ENCODE measurements at places on chromosomes 7 and 10.

DNA sequence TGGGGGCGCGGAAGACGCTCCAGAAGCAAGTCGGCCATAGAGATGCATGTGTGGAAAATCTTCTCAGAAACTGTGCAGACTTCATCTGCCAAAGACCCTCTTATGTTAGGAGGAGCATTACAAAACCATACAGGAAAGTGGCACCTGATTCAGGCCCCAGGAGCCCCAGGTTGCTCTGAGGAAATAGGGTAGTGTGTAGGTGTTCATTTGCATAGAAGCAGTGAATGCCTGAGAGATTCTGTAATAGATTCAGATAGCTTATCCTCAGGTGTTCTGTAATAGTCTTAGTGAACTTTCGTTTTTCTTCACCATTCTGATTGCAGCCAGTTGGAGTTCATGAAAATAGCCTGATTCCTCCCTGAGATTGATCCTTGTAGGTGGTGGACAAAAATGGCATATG lies 106.4 kb upstream of the GJD4 start:
- DNase-seq: no peak

- no peak for DNase-seq
Observed at GRCh38 chr10:70954381-70955176, 66.2 kb upstream of the PCBD1 start.

DNA sequence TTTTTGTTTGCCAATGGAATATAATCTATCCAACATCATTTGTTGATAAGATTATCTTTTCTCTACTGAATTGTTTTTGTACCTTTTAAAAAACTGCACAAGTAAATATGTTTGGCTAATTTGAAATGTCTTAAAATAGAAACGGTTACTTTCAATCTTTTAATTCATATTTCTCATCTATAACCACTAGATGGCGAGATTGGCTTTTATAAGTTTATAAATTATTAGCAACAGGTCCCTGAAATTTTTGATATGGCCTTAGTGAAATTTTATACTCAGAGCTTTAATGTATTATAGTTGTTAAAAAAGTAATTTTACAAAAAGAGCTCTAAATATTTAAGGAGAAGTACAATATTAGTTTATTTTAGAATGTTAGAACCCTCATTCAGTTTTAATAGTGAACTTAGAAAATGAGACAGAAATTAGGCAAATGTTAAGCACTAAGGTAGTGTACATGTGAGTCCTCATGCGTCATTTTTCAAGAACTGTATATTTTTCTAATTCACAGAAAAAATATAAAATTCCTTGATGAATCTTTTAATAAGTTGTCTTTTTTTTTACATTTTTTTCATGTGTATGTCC lies 592.5 kb downstream of the ARL4A start:
- no peak for DNase-seq

DNA sequence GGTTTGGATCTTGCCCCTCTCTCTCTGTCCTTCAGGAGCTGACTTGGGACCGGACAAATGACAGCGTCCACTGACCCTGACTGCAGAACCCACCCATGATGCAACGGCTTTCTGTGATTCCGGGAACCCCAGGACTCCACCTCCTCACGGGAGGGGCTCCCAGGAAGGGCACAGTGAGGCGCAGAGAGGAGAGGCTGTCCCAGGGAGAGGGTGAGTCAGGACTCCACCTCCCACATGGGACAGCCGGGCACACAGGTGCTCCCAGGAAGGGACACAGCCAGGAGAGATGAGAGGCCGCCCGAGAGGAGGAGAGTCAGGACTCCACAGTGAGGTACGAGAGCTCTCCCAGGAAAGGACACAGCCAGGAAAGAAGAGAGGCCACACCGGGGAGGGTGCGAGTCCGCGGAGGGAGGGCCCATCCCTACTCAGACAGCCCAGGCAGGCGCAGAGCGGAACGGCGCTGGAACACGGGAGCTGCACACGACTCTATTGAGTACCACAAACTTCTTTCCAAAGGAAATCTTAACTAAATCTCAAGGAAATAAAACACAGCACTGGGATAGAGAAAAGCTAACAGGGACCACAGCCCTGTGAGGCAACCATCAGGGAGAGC lies 162.5 kb downstream of the MAD1L1 start:
- no peak for DNase-seq

GRCh38 chr7:158052381-158053060 lies 535.1 kb downstream of the PTPRN2 start:
- no peak for DNase-seq

DNA sequence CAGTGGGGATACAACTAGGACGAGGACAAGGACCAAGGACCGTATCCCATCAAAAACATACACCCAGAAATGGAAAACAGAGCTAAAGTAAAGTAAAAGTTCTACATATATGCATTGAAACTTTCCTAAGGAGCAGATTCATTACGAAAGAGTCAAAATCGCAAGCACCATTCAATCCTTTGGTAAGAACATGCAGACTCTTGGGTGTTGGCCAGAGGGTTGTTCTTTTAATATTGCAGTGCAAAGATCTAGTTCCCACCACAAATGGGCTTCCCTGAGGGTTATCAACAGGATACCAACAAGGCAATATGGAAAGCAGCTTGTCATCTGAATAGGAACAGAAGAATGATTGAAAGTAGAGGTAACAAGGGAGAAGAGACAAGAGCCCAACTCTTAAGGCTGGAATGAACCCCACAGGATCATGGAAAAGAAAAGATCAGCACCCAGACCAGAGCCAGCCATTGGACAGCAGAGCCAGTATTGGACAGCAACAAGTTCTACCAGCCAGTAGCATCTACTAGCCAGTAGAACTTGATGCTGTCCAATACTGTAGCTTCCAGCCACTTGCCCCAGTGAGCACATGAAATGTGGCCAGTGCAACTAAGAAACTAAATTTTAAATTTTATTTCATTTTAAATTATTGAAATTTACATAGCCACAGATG lies 66.0 kb downstream of the OSBPL3 start:
- DNase-seq: no peak

DNA sequence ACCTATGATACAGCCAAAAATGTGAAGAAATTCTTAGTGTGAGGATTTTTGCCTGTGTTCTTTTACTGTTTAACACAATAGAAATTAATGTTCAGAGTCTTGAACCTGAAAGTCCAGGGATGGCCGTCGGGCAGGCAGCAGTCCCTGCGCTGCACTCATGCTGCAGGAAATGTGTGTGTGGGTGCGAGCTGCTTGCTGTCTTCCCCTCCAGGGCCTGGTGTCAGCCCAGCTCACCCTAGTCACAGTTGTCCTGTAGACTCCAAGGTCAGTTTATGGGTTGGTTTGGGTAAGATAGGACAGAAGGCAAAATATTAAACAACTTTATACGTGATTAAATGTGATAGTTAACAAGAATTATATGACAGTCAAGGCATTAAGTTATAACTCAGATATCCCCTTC lies 78.7 kb downstream of the DYNC2I1 start:
- no peak for DNase-seq

DNA sequence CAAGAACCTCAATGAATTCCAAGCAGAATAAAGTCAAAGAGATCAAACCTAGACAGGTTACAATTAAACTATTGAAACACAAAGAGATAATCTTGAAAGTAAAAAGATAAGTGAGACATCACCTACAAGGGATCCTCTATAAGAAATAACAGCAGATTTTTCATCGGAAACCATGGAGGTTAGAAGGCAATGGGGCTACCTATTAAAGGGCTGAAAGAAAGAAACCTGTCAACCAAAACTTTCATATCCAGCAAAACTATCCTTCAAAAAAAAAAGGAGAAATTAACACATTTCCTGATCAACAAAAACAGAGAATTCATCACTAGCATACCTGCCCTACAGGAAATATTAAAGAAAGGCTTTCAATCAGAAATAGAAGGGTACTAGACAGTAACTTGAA lies 244.9 kb downstream of the ARHGAP12 start:
- DNase-seq: no peak

GRCh38 chr7:35520810-35521625 lies 173.9 kb downstream of the HERPUD2 start:
- DNase-seq: no peak

DNA sequence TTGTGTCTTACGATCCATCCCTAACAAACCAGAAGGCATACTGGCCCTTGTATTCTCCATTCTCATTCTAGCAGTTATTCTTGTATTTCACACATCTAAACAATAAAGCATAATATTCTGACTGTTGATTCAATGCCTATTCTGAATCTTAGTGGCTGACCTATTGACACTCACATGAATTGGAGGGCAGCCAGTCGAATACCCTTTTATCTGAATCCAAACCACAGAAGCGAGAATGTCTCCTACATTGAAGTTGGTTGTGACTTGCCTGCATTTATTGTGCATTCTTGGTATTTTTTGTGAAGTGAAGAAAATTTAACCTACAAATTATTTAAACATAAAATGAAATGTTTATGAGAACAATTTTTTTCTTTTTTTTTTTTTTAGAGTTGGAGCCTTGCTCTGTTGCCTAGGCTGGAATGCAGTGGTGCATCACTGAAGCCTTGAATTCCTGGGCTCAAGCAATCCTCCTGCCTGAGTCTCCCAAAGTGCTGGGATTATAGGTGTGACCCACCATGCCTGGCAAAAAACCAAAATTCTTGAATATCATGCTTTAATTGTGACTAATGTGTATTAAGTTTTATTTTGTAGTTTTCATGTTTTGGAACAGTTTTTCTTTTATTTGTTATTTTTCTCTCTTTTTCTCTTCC lies 22.7 kb downstream of the EXOC4 start:
- DNase-seq: no peak

- DNase-seq: no peak
Observed at GRCh38 chr10:47184724-47185330, 115.2 kb upstream of the GDF10 start.

DNA sequence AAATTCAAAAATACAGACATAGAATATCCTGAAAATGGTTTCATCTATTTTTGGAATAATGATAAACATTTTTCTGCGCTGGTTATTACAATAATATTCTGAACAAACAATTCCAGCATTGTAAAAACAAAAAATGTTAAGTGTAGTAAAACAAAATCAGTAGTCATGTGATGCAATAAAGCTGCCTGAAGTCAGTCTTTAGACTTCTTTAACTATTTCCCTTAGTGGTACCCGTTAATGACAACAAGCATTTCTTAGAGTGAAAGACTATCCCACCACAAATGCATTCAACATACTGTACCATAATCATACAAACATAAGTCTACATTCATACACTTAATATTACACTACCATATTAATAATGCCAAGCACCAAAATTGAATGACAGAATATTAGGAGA lies 1.6 kb downstream of the SKAP2 start:
- DNase-seq: no peak

DNA sequence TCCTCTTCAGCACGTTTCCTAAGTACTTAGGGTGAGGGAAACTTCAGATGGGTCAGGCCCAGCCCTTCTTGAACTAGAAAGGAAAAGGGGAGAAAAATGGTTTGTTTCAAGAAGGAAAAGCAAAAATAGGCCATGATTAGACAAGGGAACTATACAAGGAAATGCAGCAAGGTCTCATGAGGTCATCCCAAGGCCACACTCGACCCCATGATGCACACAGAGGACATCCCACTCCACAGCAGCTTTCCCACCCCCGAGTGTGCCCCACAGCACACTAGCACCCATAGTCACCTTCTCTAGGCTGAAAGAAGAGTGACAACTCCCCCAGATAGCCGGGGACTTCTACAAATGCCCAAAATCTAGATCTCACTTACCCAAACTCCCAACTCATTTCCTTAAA lies 173.4 kb downstream of the FAM107B start:
- DNase-seq: no peak

DNA sequence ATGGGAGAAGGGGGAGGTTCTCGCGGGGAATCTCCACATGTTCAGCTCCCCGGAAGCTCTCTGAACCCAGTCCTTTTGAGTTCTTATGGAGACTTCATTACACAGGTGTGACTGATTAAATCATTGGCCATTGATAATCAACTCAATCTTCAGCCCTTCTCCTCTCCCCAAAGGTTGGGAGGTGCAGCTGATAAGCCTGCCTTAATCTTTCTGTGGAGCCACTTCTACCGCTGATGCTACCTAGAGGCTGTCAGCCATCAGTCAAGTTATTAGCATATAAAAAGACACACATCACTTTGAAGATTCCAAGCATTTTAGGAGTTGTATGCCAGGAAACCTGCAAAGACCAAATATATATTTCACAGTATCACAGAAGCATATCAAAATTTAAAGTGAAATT lies 91.7 kb downstream of the MARCHF5 start:
- DNase-seq: no peak

DNA sequence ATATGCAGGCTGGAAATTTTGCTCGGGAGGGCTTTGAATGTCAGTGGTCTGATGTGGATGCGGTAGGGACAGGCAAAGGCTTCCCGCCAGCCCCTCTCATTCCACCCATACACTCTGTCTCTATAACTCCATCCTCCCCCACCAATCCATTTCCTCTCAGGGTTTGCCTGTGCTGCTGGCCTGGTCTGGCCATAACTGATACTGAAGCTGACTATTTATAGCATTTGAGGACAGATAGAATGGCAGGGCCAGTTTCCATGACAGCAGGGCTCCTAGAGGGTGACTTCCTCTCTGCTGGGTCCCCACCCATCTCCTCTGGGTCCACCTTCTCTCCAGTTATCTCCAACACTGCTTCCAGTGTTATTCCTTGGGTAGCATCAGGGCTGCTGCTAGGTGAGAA lies 6.6 kb upstream of the PDLIM1 start:
- DNase-seq: no peak

- DNase-seq: no peak
Observed at GRCh38 chr7:158265743-158266080, 321.9 kb downstream of the PTPRN2 start.

- DNase-seq: peak; percentile 30
Observed at GRCh38 chr7:100568896-100569844, 4.5 kb downstream of the SAP25 start.

DNA sequence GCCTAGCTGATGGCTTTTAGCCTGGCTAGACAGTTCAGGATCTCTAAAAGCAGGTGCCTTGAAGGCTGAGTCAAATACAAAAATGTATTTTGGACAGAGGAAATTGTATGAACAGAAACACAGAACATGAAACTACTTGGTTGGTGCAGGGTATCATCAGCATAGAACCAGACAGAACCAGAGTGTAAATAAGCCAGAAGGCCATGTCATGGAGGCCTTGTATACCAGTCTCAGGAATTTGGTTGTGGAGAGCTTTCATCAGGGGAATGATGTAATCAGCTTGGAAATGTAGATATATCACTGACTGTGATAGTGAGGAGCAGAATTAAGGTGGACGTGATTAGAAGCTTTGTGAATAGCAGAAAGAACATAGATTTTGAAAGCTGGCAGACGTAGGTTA lies 82.9 kb downstream of the CFTR start:
- no peak for DNase-seq

GRCh38 chr7:145784809-145785780 lies 331.5 kb upstream of the CNTNAP2 start:
- DNase-seq: no peak

- DNase-seq: no peak
Observed at GRCh38 chr10:108358912-108359311, 1194.4 kb upstream of the SORCS1 start.

DNA sequence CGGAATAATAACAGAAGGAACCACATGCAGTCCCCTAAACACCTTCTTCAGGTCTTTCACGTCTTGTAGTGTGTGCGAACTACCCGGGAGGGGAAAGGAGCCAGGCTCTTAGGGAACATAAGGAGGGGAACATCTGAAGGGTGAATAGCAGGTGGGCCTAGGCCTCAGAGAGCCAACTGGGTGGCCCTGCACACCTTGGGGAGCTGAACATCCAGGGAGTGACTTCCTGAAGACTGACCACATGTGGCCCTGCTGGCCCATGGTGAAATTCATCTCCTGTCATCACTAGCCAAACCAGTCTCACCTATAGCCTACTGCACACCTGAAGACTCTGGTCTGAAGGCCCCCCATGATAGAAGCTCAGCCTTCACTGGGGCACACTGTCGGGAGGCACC lies 5.6 kb downstream of the CALML3 start:
- DNase-seq: no peak

Data from activated effector memory CD4-positive, alpha-beta T cell treated with Interleukin-2 at 50 U/mL for 16 hours (primary cell).